ENCODE measurements at places on chromosomes 4 and X.

GRCh38 chr4:2858451-2859217, 15.0 kb downstream of the ADD1 start:
- DNase-seq: no peak

GRCh38 chr4:123323998-123324397, 72.6 kb upstream of the SPRY1 start:
- DNase-seq: no peak

- DNase-seq: no peak
These were observed 5.7 kb downstream of the CBLL2 start for GRCh38 chrX:22278375-22278774.

DNA sequence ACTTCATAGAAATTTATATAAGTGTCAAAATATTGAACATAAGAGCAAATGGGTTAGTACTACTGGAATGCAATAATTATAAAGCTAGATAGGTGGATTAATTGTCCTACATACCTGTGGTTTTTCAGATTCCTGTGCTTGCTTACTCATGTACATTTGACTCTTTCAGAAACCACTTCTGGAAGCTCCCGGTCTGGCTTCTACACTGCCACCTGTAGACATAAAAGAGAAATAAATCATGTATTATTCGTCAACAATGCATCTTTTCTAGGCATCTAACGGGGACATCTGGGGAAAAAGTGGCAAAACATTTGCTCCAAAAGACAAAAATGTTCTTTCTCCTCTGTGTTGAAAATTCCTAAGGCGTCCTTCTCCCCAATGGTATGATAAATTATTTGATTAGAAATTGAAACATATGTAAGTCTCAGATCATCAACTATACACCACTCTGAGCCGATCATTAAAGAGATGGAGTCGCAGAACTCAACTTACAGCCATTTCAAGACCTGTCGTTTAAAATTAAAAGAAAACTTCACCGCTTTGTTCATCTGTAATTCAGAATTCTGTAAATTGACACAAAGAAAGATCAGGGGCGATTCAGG, 648.7 kb upstream of the DIPK2B start:
- DNase-seq: no peak

DNA sequence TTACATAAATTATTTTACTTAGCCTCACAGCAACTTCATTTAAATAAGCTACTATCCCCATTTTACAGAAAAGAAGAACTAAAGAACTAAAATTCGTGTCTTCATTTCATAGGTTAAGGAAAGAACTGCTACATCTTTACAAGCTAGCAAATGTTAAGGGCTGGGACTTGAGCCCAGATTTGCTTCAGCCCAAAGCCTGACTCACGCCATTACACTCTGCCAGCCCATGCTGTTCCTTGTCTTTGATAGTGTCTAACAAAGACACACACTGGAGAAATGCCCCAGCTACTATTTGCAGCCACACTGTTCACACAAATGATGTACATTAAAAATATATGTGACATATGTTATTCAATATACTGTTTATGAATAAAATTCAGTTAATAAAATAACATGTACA, 29.0 kb upstream of the ERVMER34-1 start:
- peak; percentile 5 for DNase-seq

GRCh38 chr4:74066232-74066631, 27.7 kb upstream of the CXCL3 start:
- DNase-seq: no peak

- DNase-seq: no peak
These were observed 615.4 kb upstream of the ZFP42 start for GRCh38 chr4:187380181-187380581.

DNA sequence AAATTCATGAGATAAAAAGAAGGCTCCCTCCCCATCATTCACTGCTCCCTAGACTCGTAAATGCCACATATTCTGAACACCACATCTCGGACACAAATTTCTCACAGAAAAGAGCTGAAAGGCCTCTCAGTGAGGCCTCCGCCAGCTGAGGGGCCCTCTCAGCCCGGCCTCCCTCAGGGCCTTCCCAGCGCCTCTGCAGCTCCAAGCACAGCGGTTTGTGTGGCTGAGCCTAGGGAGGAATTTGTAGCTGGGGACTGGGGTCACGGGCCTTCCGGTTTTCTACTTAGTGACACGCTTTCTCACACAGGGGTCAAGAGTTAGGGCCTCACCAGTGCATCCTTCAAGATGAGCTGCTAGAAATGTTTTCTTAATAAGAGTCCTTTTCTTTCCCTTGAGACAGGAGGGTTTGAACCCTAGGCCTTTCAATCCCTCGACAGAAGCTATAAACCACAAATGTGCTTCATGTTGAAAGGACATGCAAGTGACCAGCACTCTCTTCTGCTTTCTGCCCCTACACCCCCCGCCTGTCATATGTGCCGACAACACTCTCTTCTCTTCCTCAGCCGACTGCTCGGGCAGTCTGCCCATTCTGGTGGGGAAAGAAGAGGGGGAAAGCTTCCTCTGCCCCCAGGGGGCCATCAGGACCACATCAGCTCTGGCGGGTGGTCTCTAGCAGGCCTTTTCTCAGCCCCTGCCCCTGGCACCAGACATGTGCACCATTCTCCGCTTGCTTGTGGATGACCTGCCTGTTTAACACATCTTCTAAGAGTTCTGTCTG, 104.9 kb downstream of the CHIC2 start:
- no peak for DNase-seq

DNA sequence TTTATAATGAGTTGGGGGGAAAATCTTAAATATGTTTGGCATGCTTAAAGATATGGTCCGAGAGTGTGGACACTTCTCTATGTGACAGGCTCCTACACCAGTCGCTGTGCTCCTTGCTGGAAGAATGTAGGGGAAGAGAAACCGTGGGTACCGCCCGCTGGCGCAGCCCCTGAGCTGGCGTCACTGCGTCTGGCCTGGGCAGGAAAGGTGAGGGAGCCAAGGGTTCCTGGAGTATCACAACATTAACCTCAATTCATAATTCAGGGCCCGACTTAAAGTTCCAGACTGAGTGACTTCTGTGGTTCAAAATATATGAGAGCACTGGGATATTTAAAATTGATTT, 95.1 kb downstream of the GATB start:
- DNase-seq: no peak

DNA sequence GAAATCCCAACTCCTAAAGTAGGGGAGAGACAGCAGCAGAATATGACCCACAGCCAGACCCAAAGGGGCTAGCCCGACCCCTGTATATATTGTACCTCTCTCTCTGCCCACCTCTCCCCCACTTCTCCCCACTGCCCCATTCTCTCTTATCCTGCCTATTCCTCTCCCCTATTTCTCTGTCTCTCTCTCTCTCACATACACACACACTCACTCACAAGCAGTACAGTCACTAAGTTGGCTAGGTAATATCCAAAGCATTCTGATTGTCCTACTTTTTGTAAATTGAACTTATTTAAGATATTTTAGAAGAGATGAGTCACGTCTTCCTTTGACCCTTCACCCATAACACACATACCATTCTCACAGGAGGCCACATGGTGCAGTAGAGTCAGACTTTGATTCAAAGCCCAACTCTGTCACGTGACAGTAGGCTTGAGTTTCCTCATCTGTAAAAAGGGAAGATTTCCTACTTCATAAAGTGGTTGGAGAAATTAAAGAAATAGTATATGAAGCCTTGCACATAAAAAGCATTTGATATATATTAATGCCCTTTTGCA, 29.5 kb downstream of the SRPX2 start:
- no peak for DNase-seq

DNA sequence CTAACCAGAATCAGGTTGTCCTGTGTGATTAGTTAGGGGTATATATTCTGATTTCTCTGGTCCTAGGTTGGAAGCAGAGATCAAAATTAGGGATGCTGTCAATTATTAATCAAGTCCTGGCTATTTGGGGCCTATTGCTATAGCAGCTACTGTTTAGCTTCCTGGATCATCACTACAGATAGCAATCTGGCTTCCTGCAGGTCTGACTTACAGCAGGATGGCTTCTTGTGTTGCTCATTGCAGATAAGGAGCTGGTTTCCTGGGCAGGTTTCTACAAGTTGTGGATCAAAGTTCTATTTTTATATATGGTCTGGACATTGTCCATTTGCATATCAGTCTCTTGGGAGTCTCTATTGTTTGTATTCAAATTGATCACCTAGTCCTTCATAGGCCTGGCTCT, 57.7 kb upstream of the C4orf54 start:
- no peak for DNase-seq

DNA sequence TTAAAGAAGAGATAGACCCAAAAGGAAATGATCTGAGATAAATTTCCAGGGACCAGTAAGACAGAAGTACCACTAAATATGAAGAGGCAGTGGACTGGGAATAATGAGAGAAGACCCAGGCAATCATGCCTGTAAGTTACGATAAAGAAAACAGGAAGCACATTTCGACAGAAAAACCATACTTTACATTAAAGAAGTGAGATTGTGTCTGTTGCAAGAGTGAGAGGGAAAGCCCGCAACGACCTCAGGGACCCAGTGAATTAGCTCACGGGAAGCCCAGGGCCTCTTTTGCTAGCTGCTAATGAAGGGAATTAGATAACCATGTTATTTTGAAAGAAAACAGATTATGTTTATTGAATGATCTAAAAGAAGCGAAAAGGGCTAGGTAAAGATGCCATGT, 28.9 kb upstream of the ACSL1 start:
- no peak for DNase-seq

GRCh38 chr4:64718091-64718490, 308.8 kb upstream of the TECRL start:
- DNase-seq: no peak

- no peak for DNase-seq
These were observed 1.6 kb downstream of the SLC49A3 start for GRCh38 chr4:687048-687970.

DNA sequence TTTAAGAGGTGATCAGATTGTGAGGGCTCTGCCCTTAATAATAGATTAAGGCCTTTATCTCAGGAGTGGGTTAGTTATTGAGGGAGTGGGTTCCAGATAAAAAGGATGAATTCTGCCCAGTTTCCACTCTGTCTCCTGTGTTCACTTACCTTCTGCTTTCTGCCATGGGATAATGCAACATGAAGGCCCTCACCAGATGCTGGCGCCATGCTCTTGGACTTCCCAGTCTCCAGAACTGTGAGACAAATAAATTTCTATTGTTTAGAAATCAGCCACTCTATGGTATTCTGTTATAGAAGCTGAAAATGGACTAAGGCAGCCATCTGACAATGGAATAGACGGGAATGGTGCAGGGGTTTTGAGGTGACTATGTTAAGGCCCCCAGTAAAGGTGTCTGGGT, 6.9 kb upstream of the RELL1 start:
- DNase-seq: no peak

DNA sequence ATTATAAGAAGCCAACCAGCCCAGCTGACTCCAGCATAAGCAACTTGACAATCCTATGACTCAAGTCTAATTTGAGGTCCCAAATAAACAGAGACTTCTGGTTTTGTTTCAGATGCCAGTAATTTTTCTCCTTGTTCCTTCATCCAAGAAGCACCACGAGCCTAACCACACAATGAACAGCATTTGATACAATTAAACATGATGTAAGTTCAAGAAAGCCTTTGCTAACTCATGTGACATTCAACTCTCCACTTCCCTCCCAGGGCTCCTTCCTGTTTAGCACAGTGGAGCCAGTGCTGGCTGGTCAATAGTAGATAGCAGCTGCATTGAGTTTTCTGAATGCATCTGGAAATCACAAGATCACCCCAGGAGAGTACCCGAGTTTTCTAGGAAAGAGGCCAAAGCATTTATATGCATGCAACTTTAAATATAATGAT, 206.3 kb downstream of the ARHGAP24 start:
- peak; percentile 97 for DNase-seq

- no peak for DNase-seq
These were observed 120.0 kb downstream of the RAB28 start for GRCh38 chr4:13364172-13364571.

DNA sequence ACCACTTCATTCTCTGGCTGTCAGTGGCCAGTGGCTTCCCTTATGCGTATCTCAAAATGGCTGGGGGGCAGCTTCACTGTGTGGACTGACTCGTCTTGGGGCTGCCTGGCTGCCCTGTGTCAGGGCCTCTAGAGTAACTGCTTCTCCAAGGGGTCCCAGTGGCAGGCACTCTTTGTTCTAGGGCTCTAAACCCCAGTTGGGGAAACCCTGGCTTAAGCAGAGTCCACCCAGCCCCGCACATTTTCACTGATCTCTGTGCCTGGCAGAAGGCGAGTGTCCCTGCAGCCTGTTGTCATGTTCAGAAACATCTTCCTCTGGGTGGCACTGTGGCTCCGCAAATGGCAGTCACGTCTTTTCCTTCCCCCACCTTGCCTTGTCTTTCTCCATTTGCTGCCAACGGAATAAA, 59.7 kb downstream of the NBDY start:
- no peak for DNase-seq

GRCh38 chr4:35952751-35953150, 291.6 kb downstream of the ARAP2 start:
- no peak for DNase-seq

- DNase-seq: no peak
These were observed 94.1 kb upstream of the GPR50 start for GRCh38 chrX:151082077-151082948.

- no peak for DNase-seq
These were observed 16.9 kb upstream of the TMPRSS11E start for GRCh38 chr4:68430337-68430736.

- no peak for DNase-seq
These were observed 80.2 kb upstream of the CBLL2 start for GRCh38 chrX:22192419-22193060.

DNA sequence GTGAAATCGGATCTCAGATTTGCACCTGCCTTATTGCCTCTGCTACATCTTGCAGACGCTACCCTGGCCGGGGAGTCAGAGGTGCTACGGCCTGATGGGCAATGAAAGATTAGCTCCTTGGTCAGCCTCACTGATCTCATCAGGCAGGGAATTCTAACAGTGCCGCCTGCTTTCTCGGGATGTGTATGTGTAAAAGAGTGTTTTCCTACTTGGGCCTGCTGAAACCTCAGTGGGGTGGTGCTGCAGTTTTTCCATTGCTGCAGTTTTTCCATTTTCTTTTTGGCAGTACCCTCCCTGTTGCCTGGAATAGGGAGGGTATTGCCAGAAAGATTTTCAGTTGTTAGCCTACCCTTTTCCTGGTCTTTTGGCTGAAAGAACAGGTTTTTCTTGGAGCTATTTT, 117.5 kb downstream of the CDKL5 start:
- DNase-seq: no peak

GRCh38 chr4:158729716-158730559, 6.7 kb upstream of the PPID start:
- no peak for DNase-seq

- DNase-seq: no peak
These were observed 5.7 kb upstream of the ZNF518B start for GRCh38 chr4:10462876-10463275.

DNA sequence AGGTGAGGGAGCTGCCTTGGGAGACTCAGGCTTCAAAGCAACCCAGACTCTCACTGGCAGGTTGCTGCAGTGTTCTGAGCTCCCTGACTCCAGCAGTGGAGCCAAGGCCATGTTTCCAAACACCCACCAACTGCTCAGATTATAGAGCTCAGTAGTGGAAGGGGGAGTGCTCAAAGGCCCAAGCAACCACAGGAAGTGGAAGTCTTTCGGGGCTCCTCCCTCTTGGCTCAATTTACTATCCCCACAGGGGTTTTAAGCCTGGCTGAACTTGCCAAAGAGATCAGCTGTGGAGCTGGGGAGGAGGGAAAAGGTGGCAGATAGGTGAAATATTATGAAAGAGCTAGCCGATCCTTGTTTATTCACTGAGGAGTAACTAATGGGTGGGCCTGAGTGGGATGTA, 82.5 kb downstream of the HPRT1 start:
- no peak for DNase-seq

GRCh38 chr4:113945906-113946305, 33.5 kb downstream of the ARSJ start:
- no peak for DNase-seq

Data from AG04449 (cell line).